ENCODE measurements at places on chromosomes 4 and X. TPM values are rescaled to one million over a fixed set of nuclear protein-coding genes. Genes with fewer than 3 reads are reported as not detected.
A peak's percentile ranks its signal among the peaks of the same experiment; 100 is the strongest.

- no peaks in the 10 kb centered on the region for H3K4me1 ChIP-seq
- H3K27ac ChIP-seq = no peak overlapping the region
- H3K4me3 ChIP-seq = no peak overlapping the region
- no peaks in the 10 kb centered on the region for H3K27me3 ChIP-seq
- DNase-seq = no peak
Observed at GRCh38 chr4:146428298-146428697, 93.4 kb downstream of the SLC10A7 start.

Gene GLUD2
- 8.0 TPM for total RNA-seq

- no peaks in the 10 kb centered on the region for H3K36me3 ChIP-seq
- no peak overlapping the region for H3K27ac ChIP-seq
- no peak for DNase-seq
- no peak overlapping the region for H3K4me3 ChIP-seq
- no peaks in the 10 kb centered on the region for H3K27me3 ChIP-seq
- no peaks in the 10 kb centered on the region for H3K4me1 ChIP-seq
Observed at GRCh38 chr4:15434091-15434490, 6.3 kb downstream of the C1QTNF7 start.

DNA sequence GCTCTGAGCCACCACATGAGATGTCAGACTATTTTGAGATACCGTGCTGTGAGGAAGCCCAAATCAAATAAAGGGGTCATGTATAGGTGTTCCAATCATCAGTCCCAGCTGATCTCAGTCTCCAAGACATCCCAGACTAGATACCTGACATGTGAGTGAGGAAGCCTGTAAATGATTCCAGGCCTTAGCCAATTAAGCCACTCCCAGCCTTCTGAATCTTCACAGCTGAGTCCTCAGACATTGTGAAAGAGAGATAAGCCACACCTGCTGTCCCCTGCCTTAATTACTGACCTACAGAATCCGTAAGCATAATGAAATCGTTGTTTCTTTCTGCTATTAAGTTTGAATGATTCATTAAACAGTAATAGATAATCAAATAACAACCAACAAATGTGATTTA, 671.4 kb downstream of the ZNF674 start:
- H3K27me3 ChIP-seq = no peaks in the 10 kb centered on the region
- H3K36me3 ChIP-seq = no peaks in the 10 kb centered on the region
- no peak overlapping the region for H3K4me3 ChIP-seq
- no peak for DNase-seq
- no peaks in the 10 kb centered on the region for H3K4me1 ChIP-seq

- DNase-seq = peak; percentile 13
- H3K36me3 ChIP-seq = no peaks in the 10 kb centered on the region
- no peaks in the 10 kb centered on the region for H3K4me1 ChIP-seq
Observed at GRCh38 chr4:67122029-67122428, 423.3 kb downstream of the CENPC start.

Gene ART3
- total RNA-seq = not detected

Gene DCAF8L1
- total RNA-seq = not detected

- no peak overlapping the region for H3K27ac ChIP-seq
- H3K4me3 ChIP-seq = no peak overlapping the region
- peak; percentile 1 for DNase-seq
- peaks cover 24% of the 10 kb centered on the region for H3K4me1 ChIP-seq
- H3K27me3 ChIP-seq = no peaks in the 10 kb centered on the region
Observed at GRCh38 chrX:24498181-24498580, 33.1 kb downstream of the PDK3 start.

Gene GPAT3
- total RNA-seq = 2.6 TPM

GRCh38 chrX:15043538-15043937, 170.3 kb downstream of the MOSPD2 start:
- no peak overlapping the region for H3K27ac ChIP-seq
- no peaks in the 10 kb centered on the region for H3K27me3 ChIP-seq
- DNase-seq = no peak
- no peaks in the 10 kb centered on the region for H3K4me1 ChIP-seq
- no peak overlapping the region for H3K4me3 ChIP-seq

Gene CT45A3
- total RNA-seq = not detected

GRCh38 chr4:154720618-154721267, 23.1 kb upstream of the LRAT start:
- H3K27me3 ChIP-seq = no peaks in the 10 kb centered on the region
- no peak overlapping the region for H3K27ac ChIP-seq
- no peaks in the 10 kb centered on the region for H3K4me1 ChIP-seq
- no peak overlapping the region for H3K4me3 ChIP-seq
- DNase-seq = no peak

Gene PCDH18
- total RNA-seq = not detected

DNA sequence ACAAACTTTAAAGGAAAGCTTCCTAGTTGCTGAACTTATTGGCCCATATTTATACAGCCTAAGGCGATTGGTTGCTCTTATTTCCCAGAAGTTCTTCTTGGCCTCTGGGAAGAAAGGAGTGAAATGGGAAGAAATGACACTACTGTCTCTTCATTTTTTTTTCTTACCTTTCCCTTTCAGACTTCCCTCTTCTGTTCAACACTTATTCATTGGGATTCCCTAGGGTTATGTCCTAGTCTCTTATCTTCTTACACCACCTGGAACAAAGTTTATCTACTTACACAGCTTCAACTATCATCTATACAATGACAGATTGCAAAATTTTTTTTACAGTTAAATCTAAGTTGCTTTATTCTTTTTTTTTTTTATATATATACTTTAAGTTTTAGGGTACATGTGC, 68.0 kb downstream of the SNX12 start:
- no peak overlapping the region for H3K27ac ChIP-seq
- no peaks in the 10 kb centered on the region for H3K36me3 ChIP-seq
- H3K4me1 ChIP-seq = no peaks in the 10 kb centered on the region
- no peak for DNase-seq

DNA sequence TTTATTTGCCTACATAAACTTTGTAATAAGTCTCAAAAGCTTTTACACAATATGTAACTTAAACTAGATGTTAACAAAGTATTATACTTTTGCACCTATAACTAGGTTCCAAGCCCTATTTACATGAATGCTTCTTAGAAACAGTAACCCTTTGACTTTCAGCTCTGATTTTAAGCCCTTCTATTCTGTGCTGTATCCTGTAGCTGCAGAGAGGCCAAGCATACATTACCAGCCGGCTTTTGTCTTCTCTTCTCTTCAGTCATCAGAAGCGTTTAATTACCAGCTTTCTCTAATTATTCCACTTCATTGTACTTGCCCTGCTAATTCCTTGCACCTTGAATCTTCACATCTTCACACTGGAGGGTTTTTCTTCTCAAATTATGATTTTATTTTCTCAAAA, 403.1 kb downstream of the PDGFC start:
- DNase-seq = no peak
- H3K4me1 ChIP-seq = no peaks in the 10 kb centered on the region
- no peak overlapping the region for H3K27ac ChIP-seq
- H3K36me3 ChIP-seq = no peaks in the 10 kb centered on the region

Gene FAM9B
- not detected for total RNA-seq
